SHP77 (cell line): ENCODE measurements at places on chromosomes 7 and 10.

- no peak for DNase-seq
Observed at GRCh38 chr10:66773472-66773817, 152.4 kb upstream of the LRRTM3 start.

DNA sequence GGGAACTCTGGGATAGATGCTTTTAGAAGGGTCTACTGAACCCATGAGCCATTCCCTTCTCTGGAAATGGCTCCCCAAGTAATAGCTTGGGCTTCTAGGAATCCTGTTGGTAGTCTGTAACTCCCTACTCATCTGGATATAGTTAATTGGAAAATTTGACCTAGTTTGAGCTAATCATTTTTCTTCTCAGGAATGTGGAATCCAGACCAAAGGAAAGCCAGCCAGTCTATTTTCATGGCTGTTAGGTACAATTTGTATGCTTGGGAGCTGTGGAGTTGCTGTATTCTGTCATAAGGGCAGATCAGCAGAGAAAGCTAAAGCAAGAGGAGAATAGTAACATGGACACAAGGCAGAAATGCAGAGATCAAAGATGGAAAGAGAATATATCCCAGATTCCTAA is 71.6 kb upstream of the C1GALT1 start:
- no peak for DNase-seq

- DNase-seq = no peak
Observed at GRCh38 chr10:103626178-103626577, 132.7 kb downstream of the NEURL1 start.

DNA sequence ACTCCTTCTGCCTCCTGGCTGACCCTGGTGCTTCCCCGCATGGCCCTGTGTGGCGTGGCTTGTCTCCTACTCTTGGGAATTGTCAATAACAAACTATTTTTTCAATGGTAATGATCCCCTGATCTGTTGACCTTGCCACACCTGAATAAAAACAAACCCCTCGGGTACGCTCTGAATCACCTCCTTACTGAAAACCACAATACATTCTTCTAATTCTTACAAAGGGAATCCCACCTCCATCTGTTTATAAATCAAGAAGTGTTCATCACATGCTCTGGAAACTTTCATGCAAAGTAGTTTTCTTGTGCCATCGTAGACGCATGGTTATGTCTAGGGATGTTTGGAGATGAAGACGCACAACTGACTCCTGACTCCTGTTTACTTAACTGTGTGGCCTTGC is 245.8 kb downstream of the FRMD4A start:
- no peak for DNase-seq

DNA sequence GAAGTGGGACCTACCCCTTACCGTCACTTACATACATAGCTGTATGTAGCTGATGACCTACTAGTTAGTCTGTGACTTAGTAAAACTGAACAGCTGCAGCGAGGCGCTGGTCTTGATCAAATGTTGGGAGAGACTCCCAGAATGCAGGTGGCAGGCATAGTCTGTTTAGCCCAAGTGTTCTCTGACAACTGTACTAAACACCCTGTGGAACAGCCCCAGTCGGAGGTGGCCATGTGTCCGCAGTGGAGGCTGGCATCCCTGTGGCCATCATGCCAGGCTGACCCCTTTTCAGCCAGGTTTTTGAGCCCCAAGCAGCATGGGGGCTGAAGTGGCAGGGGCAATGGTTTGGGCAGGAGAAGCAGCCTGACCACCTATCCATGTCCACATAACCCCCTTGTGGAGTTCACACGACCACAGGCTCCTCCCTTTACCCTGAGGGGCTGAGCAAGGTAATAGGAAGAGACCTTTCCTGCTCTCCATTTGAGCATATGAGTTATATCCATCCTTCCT is 7.2 kb downstream of the ADCY1 start:
- no peak for DNase-seq

GRCh38 chr7:142720172-142720773 is 29.0 kb upstream of the PRSS1 start:
- DNase-seq = no peak

- no peak for DNase-seq
Observed at GRCh38 chr10:44974082-44974627, 4.5 kb downstream of the DEPP1 start.

- DNase-seq = no peak
Observed at GRCh38 chr7:21044384-21044783, 257.7 kb upstream of the SP8 start.

DNA sequence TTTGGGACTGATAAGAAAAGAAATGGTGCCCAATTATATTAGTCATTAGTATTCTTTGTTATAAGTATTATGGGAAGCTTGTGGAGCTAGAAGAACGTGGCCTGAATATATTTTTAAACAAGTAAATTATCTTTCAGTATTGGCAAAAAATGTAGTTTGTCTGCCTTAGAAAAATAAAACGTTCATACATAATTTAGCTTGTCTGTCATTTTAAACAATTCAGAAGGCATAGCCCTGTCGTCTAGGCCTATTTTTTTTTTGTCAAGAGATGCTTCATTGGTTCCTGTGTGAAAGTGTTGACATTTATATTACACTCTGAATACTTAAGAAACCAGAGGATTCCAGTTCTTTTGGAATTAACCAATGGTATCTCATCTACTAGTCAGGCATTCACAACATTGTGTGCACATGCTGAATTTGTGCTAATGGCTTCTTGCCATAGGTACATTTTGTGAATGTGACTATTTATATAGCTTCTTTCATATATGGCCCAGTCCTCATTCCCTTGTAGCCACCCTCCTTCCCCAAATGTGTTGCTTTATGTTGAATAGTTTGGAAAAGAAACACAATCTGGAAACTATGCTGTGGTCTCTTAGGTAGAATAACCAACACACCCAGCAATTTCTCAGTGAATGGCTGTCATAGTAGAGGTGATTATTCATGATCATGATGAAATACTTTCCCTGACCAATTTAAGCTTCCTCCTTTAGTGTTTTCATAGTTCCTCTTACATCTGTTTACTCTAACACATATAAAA is 435.8 kb downstream of the EXOC4 start:
- no peak for DNase-seq

DNA sequence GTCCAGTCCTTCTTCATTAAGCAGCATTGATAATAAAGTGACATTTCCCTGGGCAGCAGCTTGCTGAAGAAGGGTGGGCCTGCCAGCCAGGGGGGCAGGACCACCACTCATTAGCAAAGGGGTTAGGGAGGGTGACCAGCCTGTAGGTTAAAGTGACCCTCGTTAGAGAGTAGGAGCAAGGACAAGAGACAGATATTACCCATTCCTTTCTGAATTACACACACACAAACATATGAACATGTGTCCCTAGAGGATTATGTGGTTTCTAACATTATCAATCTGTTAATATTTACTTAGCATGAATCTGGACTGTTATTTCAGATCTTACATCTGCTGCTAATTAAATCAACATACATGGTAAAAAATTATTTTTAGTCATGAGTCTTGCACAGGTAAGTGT is 88.9 kb downstream of the CTTNBP2 start:
- DNase-seq = no peak

DNA sequence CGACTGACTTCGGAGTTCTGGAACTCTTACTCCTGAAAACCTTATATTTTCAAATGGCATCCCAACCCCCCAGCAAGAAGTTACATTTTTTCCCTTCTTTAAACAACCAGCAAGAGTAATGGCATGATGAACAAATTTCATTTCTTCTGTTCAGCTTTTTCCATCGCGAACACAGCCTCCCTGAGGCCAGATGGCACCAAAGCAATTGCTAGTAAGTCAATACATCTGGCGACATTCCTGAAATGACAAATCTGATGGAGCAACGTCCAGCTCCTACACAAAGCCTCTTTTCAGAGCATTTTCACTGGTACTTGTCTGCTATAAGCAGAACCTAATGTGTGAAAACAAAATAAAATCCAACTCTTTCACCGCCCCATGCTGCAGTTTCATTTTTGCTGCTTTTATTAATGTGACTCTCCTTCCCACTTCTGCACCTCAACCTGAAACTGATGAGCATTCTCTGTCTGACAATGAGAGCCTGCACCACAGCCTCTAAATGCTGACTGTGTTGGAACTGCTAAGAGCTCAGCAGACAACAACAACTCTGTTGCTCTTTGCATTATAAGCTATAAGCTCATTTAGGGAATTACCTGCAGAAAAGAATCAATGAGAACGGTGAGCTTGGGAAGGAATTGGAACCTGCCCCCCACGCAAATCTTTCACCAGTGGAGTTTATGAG is 229.8 kb downstream of the FGFR2 start:
- no peak for DNase-seq

DNA sequence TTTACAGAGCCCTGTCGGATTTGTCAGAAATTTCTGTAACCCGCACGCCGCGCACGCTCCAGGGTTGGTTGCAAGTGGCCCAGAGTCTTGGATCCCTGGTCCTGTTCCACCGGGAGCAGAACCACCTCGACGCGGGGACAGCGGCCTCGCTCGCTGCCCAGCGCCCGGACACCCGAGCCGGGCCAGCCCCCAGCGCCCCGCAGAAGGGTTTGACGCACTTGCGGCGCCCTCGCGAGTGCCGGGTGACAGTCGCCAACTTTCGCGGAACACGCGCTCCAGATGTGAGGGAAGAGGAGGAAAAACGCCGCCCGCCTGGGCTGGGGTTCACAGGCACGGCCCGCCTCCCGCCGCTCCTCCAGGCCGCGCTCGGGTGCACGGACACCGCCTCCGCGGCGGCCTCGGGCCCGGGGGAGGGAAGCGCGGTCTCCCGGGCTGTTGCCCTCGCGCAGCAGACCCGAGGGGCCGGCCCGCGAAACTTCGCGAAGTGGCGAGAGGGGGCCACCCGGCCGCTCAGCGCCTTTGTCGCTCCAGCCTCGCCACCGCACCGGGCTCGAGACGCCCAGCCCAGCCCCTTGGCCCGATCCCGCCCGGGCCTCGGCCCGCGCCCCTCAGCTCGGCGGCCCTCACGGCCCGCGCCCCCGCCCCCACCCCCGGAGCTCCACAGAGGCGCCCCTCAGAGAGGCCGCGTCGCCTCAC is 514 bp downstream of the RNF216 start:
- no peak for DNase-seq

GRCh38 chr10:111954386-111954785 is 229.2 kb downstream of the GPAM start:
- no peak for DNase-seq

DNA sequence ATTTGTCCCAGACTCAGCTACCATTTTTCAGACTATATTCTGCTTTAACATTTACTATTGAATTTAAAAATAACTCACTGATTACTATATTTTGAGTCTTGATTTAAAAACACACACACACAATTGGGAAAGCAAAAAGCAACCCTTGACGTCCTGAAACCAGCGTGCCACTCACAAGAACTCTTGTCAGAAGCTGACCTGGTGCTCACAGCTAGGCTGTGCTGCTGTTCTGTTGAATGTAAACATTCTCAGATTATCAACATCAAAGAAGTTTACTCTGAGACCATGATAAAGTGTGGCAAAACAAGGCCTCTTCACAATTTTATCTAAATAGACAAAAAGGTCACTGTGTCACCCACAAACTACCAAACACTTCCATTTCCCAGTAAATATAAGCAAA is 62.6 kb upstream of the CACNA2D1 start:
- peak; percentile 10 for DNase-seq

DNA sequence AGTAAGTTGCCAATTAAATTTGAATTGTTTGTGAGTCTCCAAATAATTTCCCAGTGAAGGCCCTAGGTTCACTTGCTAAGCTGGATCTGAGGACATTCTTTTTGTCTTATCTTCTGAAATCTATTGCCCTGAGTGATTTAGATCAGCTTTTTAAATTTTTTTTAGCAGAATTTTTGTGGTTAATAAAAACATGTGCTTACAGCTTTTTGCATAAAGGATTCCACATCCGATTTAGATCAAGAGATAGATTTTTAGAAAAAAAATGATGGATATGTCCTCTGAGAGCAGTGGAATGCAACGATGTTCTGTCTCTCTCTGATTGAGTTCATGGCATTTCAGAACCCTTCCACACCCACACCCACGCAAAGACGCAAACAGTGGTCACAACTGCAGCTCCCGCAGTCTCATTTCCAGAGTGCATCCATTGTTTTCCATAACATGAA is 358.8 kb downstream of the SUGCT start:
- DNase-seq = no peak

DNA sequence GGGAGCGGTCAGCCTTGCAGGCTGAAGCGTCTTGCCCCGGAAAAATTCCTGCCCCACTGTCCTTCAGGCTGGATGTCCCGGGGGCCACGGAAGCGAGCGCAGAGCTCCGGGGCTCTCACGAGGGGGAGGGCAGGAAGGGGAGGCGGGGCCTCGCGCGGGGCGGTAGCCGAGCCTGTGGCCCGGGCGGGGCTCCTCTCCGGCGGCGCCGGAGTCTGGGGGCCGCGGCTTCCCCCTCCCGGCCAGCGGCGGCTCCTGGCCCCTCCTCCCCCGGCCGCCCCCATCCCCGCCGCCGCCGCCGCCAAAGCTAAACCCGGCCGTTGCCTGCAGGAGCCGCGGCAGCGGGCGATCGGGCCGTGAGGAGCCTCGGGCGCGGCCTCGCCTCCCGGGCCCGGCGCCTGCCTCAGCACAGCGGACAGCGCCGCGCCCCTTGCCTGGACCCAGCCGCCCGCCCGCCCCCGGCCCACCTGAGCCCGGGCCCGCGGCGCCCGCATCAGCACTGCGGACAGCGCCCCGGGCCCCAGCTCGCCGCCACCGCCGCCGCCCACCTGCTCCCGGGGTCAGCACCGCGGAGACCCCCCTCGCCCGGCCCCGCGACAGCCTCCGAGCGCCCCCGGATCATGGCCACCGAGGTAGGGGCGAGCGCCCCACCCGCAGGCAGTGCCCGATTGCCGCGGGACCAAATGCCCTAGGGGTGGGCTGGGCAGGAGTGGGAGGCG is at the start of gene GOLGA7B:
GOLGA7B (plus strand) TSS at position 157 of the 716 bp plus-strand sequence; CDS start at position 618, 461 bp downstream.
- DNase-seq = peak; percentile 39

GRCh38 chr10:97798958-97799610 is 27.3 kb upstream of the SFRP5 start:
- DNase-seq = no peak

- DNase-seq = no peak
Observed at GRCh38 chr7:107816011-107816566, 13.1 kb upstream of the SLC26A3 start.

- no peak for DNase-seq
Observed at GRCh38 chr10:16968416-16969041, 151.3 kb upstream of the RSU1 start.

DNA sequence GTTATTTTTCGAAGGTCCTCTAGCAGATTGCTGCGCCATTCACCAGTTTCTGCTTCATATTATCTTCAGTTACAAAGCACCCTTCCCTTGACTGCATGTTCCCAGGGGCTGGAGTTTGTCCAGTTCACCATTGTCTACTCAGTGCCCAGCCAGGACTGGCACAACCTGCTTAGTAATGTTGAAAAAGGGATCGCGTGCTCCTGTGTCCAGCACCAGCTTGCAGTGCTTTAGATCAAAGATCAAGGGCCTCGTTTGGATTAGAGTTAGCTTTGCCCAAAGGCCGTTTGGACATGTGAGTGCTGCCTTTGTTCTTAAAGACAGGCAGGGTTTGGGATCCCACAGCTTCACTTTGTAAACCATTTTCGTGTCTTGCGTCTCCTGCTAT is 867 bp downstream of the ATP6V0E2 start:
- DNase-seq = no peak

DNA sequence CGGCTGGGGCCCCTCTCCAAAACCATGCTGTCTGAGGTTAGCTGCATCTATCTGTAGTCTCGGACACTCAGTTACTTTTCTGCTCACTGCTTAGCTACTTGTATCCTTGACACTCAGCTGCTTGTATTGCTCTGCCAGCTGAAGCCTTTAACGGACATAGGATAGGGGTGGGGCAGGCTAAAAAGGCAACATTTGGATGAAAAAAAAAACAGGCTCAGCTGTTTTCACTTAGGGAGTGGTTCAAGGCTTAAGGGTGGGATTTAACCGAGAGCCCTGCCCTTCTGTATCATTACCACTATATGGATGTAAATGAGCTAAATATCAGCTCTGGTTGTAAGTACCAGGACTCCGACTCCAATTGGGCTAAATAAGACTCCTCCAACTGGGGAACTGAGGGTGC is 28.6 kb downstream of the LSMEM1 start:
- no peak for DNase-seq
